ENCODE measurements at places on chromosomes 5 and 9.

DNA sequence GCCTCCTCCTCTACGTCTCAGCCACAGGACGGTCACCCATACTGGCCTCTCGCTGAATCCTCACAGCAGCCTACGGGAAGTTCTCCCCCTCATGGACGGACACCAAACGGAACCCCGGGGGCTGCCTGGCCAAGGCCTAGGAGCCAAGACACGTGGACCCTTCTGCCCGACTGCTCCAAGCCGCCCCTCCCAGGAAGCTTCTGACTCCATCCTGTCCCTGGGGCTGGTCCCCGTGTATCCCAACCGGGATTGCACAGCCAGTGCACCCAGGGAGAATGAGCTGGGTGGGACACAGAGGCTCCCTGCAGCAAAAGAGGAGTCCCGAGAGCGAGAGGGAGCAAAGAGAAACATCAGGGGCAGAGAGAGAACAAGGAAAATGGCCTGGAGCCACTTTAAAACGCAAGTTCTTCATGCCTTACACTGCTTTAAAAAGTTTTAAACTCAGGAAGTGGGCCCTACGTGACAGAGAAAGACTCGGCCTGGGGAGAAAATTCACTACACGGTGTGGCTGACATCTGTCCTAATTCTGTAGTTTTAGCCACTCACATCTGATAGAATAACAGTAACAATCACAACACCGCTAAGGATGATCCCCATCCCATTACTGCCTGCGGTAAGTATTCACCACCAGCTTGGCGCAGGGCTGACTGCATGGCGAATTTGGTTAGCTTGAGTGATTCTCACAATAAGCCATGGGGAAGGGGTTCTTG is 3.0 kb downstream of the FAM78A start:
- no peak for DNase-seq

- DNase-seq: no peak
Observed at GRCh38 chr5:149113669-149114068, 27.6 kb upstream of the ABLIM3 start.

DNA sequence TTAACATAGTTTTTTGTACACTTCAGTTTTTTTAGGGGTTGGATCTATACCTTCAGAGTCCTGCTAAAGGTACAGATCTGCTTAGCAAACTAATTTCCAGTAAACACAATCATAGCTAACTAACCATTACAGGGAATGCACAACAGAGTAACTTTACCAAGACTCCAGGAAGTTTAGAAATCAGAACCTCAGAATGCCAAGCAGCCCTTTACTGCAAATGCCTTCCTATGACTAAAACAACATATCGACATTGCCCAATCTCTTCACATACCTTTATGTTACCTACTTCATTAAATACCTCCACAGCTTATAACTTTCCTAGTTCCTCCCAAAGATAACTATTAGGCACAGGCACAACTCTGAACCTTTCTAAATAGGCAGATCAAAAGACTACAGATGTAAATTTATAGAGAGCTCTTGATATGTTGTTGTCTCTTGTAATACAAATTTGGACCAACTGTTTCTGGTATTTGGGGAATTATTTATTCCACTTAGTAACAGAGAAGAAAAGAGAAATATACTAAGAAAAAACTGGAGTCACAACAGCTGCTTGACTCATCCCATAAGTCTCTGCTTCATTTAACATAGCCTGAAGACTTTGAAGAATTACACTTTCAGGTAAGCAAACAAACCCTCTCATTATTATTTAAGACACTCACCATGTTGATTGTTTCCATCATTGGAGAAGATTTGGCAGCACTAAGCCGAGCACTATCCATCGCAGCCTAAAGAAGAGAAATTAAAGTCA is 46.0 kb upstream of the OR2K2 start:
- DNase-seq: no peak

GRCh38 chr9:127182901-127183746 is 60.7 kb upstream of the ANGPTL2 start:
- no peak for DNase-seq

DNA sequence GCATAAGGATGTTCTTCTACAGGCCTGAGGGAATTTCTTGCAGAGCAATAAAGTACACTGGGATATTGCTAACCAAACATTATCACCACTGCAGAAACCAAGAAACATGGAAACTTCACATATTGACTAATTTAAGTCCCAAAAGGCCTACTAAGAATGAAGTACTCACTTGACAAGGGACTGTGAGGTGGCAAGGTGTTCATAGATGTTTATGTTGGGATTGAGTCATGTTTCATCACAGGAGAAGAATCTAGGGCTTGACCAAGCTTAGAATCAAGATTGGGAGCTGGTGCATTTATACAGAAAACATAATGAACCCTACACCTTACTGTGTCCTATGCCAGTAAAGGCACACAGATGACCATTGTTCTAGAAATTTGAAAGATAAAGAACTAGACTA is 56.7 kb upstream of the GAS1 start:
- DNase-seq: no peak

- no peak for DNase-seq
Observed at GRCh38 chr5:127871503-127872153, 168.4 kb downstream of the CCDC192 start.

GRCh38 chr5:181114844-181115778 is 15.9 kb downstream of the OR2V1 start:
- no peak for DNase-seq

DNA sequence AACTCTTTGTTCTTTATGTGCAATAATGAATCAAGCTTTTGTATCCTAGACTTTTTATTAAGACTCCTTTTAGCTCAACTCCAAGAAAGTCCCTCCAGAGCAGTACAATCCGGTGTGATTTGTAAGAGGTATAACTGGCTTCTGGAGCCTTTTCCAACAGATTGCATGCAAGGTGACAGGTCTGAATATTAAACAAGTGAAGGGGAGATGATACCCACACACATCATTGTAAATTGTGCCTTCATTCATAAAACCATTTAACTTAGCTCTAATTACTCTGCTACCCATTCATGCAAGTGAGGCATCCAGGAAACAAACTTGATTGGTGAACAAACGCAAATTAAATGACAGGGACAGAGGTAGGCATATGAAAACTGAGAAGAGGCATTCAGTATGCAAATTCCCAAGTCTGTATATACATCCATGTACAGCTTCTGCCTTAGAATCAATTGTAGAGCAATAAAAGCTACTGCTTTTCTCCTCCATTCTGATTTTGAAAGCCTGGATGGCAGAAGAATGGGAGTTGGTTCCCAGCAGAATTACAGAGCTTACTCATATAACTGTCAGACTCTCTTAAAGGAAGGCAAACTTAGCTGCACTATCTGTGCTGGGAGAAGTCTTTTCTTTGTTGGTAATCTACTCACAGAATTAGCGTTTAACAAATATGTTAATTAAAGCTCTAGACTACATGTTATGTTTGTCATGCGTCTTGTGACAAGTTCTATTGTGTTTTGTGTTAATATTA is 261.0 kb upstream of the CDH6 start:
- DNase-seq: no peak

DNA sequence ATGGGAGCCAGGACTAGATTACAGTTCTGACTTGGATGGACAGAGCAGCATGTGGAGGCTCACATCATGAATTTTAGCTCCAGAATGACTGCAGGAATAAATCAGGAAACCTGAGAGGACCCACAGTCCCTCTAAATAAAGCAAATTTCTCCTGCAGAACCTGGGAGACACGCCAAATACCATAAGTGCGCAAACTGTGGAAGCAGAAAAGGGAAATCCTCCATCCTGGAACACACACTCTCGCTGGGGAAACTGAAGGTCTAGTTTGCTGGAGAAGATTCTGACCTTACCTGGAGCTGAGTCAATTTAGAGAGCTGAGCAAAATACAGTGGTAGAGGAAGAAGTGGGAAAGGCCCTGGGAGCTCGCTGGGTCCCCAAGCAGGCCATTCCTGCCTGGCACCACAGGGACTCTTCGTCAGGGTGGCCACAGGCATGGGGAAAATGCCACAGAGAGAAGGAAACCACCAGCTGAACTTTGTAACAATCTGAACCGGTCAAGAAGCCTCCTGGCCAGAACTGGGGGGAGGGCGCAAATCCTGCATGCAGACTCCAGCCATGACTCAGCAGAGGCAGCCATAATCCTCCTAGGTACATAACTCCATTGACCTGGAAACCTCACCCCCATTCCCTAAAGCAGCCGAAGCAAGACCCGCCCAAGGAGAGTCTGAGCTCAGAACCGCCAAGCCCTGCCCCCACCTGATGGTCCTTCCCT is 390.9 kb downstream of the LRRC70 start:
- no peak for DNase-seq

DNA sequence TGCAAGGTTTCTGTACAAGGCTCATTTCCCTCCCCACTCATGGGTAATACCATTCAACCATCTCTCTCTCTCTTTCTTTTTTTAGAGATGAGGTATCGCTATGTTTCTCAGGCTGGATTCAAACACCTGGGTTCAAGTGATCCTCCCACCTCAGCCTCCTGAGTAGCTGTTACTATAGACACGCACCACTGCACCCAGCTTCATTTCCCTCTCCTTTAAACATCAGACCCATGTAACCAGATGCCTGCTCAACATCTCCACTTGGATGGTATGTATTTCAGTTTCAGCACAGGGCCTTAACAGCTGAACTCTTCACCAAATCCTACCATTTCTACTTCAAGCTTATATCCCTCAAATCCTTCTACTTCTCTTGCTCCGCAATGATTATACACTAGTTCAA is 117.4 kb downstream of the SSBP2 start:
- DNase-seq: no peak

Measured in neural crest cell (in vitro differentiated cells).